D721Med (cell line): ENCODE measurements at places on chromosomes 13 and 19.

- DNase-seq = no peak
These were observed 15.0 kb downstream of the PPP5C start for GRCh38 chr19:46361915-46362314.

DNA sequence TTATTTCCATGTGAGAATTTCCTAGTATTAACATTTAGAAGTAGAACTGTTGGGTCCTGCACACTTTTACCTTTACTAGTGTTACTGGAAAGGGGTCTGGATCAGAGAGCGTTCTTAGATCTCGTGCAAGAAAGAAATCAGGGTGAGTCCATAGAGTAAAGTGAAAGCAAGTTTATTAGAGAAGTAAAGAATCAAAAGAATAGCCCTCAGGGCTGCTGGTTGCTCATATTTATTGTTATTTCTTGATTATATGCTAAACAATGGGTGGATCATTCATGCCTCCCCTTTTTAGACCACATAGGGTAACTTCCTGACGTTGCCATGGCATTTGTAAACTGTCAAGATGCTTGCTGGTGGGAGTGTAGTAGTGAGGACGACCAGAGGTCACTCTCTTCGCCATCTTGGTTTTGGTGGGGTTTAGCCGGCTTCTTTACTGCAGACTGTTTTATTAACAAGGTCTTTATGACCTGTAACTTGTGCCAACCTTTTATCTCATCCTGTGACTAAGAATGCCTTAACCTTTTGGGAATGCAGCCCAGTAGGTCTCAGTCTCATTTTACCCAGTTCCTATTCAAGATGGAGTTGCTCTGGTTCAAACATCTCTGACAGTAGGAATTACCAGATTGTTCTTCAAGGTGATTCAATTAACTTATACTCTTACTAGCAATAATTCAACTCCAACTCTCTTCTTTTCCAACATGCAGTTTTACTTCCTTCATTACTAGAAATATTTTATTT, 27.4 kb downstream of the NDFIP2 start:
- DNase-seq = no peak

DNA sequence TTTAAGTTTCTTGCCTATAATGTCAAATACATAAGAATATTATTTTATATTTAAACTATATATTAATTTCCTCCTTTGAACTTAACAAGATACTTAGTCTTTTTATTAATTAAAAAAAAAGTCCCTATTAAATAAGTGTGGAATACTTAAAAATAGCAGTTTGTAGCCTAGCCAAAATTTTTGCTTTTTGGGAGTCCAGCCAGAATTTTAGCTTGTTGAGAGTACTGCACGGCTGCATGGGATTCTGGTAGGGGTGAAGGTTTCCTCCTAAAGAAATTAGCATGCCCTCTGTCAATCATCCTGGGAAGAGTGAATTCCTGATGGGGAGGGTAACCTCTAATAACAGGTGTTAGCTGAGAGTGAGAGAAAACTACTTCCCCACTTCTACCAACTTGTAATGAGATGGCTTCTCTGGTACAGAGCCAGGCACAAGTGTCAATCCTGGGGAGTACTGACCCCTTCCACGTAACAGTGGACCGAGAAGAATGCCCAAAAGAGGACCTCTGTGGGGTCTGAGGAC, 195.7 kb downstream of the SPRY2 start:
- no peak for DNase-seq

GRCh38 chr19:10651851-10652250, 2.3 kb upstream of the ILF3 start:
- DNase-seq = no peak

DNA sequence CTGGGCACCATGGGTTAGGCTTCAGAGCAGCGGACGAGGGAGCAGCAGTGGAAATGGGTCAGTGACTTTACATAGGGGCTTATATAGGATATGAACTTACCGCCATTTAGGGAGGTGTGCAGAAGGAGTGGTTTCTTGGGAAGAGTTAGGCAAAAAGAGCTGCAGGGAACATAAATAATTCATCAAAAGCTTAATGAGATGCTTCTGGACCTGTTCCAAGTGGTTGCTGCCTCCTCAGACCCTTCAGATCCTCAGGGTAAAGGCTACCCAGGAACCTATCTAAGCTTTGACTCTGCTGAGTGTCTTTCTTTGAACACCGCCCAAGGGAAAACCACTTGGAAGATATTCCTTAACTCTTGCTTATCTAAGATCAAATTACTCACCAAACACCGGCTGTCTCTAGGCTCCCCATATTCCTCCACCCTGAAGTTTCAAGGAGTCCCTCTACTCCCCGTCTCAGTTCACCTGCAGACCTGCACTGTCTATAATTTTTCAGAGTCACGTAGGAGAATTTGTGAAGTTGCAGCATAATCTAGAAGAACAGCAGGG, at the start of gene IGFL4:
Gene IGFL4, minus strand, starts transcription at position 51 of the 549 bp plus-strand sequence. Its CDS starts 40 bp downstream, at position 11.
- no peak for DNase-seq

DNA sequence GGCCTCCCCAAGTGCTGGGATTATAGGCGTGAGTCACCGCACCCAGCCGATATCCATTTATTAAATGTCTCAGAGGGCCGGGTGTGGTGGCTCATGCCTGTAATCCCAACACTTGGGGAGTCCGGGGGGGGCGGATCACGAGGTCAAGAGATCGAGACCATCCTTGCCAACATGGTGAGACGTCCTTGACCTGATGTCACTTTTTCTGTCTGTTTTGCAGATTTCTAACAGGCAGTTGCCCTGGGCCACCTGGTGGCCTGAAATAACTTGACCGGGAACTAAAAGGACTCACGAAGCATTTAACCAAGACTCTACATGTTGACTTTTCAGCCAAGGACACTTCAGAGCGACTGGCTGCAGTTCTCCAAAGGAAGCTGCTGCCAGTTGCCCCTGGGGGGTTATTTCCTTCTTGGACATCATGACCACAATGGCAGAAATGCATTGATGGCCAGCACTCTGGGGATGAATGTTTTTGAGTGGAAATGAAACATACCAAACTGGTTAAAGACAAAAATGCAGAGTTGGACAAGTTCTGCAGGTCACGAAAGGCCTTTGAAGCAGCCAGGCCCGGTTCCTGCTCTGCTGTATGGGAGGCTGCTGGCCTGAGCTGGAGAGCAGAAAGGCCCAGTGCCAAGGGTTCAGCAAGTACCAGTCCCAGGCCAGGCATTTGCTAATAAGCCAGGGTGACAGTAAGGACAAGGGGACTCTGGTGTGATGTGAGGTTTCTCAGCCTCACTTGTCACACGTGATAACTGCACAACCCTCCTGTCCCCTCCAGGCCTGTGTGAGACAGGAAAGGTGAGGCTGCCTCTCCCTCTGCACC, 8.3 kb downstream of the ZNF837 start:
- no peak for DNase-seq

DNA sequence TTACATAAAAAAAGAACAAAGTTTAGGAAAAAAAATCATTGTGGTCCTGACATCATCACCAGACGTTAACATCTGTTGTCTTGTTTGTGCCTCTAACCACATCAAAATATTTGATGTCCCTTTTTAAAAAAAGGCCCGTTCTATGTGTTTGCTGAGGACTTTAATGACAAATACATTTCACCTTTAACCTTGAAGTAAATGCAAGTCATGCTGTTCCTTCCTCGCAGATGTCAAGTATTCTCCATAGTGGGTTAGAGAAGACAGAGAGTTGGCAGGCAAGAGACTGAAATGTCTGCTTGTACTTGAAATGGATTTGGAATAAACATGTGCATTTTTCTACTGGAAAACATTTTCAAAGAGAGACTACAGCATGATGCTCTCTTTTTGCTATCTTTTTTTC, 134.9 kb downstream of the FGF9 start:
- no peak for DNase-seq

DNA sequence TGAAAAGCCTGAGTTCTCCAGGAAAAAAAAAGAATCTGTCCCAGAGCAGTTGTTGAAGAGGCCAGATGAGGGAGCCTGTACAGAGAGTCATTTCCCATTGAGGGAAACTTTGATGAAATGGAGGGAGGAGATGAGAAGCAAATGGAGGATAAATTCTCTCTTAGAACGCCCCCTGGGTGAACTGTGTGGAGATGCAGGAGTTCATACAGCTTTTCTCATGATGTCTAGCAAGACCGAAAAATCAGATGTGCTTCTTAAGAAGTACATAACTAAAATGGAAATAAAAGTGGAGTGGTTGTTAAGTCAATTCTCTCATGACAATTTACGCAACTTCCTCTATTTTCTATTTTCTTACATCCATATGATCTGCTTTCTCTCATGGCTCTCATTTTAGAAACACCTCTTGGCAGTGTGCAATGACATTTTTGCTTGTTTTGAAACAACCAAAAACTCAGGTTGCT, 1263.1 kb downstream of the PCDH9 start:
- DNase-seq = no peak

GRCh38 chr19:28377077-28377476, 835.9 kb downstream of the UQCRFS1 start:
- DNase-seq = no peak

GRCh38 chr13:21901336-21901735, 230.5 kb downstream of the FGF9 start:
- DNase-seq = no peak

DNA sequence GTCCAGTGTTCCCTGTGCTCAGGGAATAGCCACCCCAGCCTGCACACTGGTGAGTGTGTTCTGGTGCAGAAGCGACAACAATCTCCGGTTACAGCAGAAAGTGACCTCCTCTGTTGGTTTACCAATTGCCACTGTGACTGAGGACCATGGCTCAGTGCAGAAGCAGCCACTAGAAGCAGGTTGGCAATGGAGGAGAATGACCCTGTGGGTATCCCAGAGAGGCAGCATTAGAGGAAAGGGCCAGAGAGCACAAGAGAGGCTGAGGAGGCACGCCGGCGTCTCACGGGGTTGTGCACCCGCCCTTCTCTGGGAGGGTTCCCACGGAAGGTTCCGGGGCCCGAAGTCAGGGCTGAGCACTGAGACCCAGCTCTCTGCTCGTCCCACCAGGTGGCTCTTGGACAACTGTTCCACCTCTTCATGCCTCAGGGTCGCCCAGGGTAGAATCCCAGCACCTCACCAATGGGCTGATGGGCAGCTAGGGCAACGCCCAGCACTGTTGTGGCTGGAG, 14.0 kb downstream of the PROZ start:
- DNase-seq = no peak

DNA sequence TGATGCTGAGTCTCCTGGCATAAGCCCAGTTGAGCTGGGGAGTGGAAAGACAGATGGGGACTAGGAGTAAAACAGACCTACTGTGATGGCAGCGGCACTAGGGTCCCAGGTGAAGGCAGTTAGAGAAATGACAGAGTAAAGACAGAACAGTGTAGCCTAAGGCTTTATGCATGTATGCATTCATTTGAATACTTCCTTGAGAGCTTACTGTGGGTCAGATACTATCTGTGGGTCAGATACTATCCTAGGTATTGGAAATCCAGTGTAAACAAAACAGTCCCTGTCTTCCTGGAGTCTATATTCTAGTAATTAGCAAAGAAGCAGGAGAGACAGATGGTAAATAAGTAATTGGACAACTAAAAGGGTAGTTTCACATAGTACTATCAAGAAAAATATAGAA, 73.7 kb upstream of the LRCH1 start:
- DNase-seq = no peak

GRCh38 chr19:482186-483041, 13.9 kb upstream of the MADCAM1 start:
- DNase-seq = no peak
